ENCODE measurements at places on chromosomes 7 and 10. TPM values are rescaled to one million over a fixed set of nuclear protein-coding genes. Genes with fewer than 3 reads are reported as not detected.

DNA sequence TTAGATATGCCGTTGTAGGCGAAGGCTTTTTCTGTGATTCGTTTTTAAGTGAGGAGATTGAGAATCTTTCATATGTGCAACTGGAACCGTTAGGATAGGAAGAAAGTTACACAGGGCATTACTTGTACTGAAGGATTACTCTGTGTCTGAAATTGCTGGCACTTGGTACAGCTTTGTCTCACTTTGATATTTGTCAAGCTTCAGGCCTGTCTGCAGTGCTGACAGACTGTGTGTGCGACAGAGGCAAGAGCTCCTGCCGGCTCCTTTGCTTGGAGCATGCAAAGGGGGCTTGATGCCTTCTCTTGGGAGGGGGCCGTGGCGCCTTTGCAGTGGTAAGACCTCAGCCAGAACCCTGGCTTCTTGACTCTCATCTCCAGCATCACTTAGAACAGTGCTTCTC lies 45.8 kb downstream of the CCNY start:
- no peak overlapping the region for H3K27ac ChIP-seq
- DNase-seq, result no peak
- H3K4me1 ChIP-seq, result peaks cover 48% of the 10 kb centered on the region
- H3K36me3 ChIP-seq, result no peaks in the 10 kb centered on the region
- H3K4me3 ChIP-seq, result no peak overlapping the region
- no peaks in the 10 kb centered on the region for H3K27me3 ChIP-seq

GRCh38 chr10:75397496-75398199 lies 3.9 kb downstream of the ZNF503 start:
- DNase-seq, result no peak
- H3K27me3 ChIP-seq, result peaks cover 13% of the 10 kb centered on the region
- H3K4me1 ChIP-seq, result peaks cover 29% of the 10 kb centered on the region
- peak overlapping the region; percentile 97 for H3K27ac ChIP-seq
- peaks cover 16% of the 10 kb centered on the region for H3K36me3 ChIP-seq
- H3K4me3 ChIP-seq, result peak overlapping the region; percentile 93

DNA sequence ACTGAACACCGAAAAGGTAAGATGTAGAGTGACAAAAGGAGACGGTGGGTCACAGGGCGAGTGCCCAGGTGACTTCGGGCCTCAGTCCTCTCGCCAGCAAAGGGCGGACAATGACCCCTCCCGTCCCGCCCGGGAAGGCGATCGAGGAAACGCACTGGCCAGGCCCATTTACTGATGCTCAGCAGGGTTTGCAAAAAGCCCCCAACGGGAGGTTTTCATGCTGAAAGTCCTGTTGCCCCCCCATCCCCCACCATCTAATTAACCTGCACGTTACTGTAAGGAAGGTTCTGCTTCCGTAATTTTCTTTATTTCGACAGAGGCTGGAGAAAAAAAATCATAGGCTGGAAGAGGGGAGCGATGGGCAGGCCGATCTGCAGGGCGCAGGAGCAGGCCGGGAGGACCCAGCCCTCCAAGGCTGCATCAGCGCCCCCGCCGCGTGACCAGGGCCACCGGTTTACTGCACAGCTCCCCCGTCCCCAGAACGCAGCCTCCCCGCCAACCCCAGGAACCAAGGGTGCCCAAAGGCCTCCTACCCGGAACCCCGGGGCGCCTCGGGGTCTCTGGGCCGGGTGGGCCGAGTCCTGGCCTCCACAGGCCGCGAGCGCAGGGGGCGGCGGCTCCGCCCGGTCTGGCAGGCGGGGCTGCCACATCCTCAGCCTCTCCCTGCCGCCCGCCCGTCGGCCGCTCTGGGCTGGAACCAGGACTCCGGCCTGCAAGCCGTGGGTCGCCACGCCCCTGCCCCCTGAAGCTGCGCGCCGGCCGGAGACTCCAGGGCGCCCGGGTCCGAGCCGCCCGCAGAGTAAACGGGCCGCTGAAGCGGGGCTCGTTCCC lies 613 bp downstream of the OAT start:
- peak overlapping the region; percentile 90 for H3K4me3 ChIP-seq
- peak; percentile 71 for DNase-seq
- peaks cover 4% of the 10 kb centered on the region for H3K27me3 ChIP-seq
- H3K36me3 ChIP-seq, result no peaks in the 10 kb centered on the region

- H3K27ac ChIP-seq, result no peak overlapping the region
- H3K36me3 ChIP-seq, result no peaks in the 10 kb centered on the region
- no peaks in the 10 kb centered on the region for H3K27me3 ChIP-seq
- no peak overlapping the region for H3K4me3 ChIP-seq
- DNase-seq, result no peak
- no peaks in the 10 kb centered on the region for H3K4me1 ChIP-seq
Observed at GRCh38 chr10:82409671-82410070, 534.7 kb downstream of the NRG3 start.

GRCh38 chr10:72370201-72370722 lies 15.5 kb upstream of the DNAJB12 start:
- H3K27me3 ChIP-seq, result no peaks in the 10 kb centered on the region
- no peak overlapping the region for H3K27ac ChIP-seq
- H3K4me1 ChIP-seq, result no peaks in the 10 kb centered on the region
- DNase-seq, result no peak

The CRYGN gene
- total RNA-seq, result not detected

The FAM170B gene
- total RNA-seq, result not detected
